Activated CD8-positive, alpha-beta T cell treated with anti-CD3 and anti-CD28 coated beads, Interleukin-2, amount 10 ng/mL, durations not matched to agents 7 days and 5 days (primary cell): ENCODE measurements at places on chromosomes 1 and 21.

DNA sequence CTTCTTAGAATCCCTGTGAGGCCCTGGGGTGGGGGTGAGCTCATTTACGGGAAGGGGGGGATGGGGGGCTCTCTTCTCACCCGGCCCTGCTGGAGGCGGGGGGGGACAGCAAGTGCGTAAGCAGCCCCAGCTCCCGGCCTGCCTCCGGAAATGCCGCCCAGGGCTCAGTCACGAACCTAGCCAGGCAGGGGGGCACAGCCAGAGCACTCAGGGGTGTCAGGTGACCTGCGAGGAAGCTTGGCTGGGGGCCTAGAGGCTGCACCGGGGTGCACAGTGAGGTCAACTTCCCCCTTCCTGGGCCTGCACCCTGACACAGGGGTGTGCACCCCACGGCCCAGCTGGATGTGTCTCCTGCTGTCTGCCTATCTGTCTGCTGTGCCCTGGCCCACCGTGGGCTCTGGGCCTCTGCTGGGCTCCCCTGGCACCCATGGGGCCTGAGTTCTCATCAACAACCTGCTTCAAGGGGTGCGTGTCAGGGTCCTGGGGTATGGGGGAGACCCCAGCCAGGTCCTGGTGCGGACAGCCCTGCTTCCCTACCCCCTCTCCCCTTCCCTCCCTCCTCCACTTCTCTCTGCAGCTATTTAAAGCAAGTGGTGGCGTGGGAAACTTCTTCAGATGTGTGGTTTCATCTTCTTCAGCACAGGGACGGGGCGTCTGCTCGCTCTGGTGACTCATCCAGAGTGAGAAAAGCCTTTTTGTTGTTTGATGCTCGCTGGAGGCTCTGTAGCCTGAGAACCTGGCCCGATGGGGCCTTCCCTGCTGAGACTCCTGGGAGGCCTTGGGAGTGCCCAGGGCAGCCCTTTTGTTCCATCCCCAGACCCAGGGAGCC is 92.5 kb upstream of the RUNX3 start:
- DNase-seq: peak; percentile 98

GRCh38 chr1:32470431-32470830 is 5.6 kb downstream of the ZBTB8B start:
- no peak for DNase-seq

- DNase-seq: no peak
Observed at GRCh38 chr1:22107126-22107525, 35.8 kb downstream of the WNT4 start.

- DNase-seq: no peak
Observed at GRCh38 chr1:224782281-224783000, 147.0 kb upstream of the DNAH14 start.

DNA sequence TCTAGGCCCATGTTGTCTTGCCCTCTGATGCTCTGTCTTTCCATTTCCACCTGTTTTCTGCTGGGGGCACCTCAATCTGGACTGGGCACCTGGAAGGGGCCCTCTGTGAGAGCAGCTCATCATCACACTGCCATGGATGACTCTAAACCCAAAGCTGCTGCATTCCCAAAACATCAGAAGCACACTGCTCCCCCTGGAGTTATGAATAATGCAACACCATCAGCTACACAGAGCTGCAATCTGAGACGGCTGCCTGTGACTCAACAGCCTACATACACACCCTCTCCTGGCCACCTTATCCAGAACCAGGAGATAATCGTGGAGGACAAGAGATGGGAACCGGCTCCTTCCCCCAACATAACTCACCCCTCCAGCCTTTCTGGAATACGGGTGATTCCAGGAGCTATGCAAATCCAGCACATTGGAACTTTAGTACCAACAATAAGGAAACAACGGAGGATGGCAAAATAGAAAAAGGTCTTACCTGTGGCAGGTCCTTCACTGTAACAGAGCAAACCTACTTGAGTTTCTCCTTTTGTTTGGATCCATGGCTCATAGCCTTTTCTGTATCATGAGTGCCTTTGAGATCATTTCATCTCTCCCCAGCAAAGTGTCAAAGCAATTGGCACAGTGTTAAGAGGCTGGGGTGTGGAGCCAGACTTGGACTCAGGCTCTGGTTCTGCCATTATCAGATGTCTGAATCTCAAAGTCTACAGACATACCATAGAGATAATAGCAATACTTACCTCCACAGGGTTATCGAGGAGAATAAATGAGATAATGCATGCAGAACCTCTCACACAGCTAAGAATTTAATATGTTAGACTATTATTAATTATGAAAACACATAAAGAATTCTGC is 29.3 kb downstream of the AK2 start:
- DNase-seq: no peak
